ENCODE measurements at places on chromosomes 5 and 9. TPM values are rescaled to one million over a fixed set of nuclear protein-coding genes. Genes with fewer than 3 reads are reported as not detected.

- DNase-seq: no peak
Observed at GRCh38 chr5:13591621-13592020, 352.9 kb downstream of the DNAH5 start.

- DNase-seq: no peak
Observed at GRCh38 chr9:36023260-36024048, 13.3 kb upstream of the RECK start.

DNA sequence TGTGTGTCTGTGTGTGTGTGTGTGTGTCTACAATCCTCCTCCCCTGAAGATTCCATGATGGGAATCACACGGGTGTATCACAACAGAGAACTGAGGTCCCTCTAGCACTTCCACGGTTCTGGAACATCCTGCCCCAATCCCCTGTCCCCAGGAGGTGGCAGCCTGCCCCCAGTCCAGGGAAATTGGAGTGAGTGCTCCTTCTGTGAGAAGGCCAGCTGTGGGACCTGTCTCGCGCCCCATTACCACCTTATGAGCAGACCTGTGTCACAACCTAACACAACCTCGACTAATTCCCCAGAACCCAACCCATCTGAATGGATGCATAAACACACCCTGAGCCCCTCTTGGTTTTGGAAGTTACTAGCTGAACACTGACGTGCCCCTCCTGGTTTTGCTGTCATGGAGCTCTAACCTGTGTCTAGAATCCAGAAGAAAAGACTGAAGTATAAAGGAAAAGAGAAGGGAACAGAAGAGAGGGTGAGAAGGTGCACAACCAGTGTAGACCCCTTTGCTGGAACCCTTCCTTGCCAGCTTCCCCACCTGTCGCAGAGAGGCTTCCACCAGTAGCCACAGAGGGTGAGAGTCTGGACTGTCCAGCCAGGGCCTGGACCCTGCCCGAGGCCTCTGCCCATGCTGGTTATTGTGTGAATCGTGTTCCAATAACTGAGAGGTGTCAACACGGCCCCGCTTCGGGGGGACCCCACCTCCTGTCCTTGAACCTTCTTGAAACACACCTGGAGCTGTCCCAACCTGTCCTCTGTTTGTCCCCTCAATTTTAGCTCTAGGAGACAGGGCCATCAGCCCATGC lies 3.4 kb downstream of the BTNL9 start:
- DNase-seq: no peak

DNA sequence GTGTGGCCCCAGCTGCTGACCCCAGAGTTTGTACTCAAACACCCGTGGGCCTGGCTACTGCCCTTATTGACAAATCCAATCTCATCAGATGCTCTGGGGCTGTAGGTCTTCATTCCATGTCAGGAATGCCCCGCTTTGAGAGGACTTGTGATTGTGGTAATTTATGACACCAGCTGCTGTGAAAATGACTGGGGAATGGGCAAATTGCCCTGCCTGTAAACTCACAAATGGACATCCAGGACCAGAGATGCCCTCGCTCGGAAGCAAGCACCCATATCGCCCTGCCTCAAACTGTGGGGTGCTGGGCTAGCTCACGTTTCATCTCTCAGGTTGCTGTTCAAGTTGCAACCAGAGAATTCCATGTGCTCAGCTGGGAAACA lies 225.9 kb upstream of the MAP3K1 start:
- DNase-seq: no peak

GRCh38 chr9:69172895-69173294 lies 1.2 kb upstream of the TJP2 start:
- no peak for DNase-seq

- no peak for DNase-seq
Observed at GRCh38 chr9:30519166-30519565, 1865.3 kb upstream of the ACO1 start.

- DNase-seq: no peak
Observed at GRCh38 chr9:20065046-20065445, 276.2 kb upstream of the SLC24A2 start.

DNA sequence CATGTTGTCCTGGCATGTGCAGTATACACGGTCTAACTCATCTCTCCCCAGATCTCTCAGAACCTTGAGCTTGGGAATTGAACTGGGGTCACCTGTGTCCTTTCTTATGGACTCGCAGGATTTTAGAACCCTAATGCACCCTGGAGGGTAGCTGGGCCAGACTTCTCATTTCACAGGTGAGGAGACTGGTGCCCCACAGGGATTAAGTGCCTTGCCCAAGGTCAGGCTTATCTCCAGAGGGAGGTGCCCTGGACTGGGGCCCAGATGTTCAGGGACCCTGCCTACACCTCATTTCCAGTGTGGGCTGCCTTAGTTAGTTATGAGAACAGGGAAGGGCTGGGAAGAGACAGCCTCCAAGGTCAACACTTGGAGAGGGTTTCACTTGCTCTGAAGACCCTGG lies 4.0 kb upstream of the NUP214 start:
- no peak for DNase-seq

GRCh38 chr9:6024035-6024554 lies 8.7 kb upstream of the RANBP6 start:
- DNase-seq: no peak

GRCh38 chr9:117783828-117784227 lies 79.6 kb downstream of the TLR4 start:
- no peak for DNase-seq

GRCh38 chr9:117952581-117952980 lies 248.4 kb downstream of the TLR4 start:
- DNase-seq: no peak

GRCh38 chr5:128346038-128346437 lies 192.0 kb downstream of the FBN2 start:
- DNase-seq: no peak

DNA sequence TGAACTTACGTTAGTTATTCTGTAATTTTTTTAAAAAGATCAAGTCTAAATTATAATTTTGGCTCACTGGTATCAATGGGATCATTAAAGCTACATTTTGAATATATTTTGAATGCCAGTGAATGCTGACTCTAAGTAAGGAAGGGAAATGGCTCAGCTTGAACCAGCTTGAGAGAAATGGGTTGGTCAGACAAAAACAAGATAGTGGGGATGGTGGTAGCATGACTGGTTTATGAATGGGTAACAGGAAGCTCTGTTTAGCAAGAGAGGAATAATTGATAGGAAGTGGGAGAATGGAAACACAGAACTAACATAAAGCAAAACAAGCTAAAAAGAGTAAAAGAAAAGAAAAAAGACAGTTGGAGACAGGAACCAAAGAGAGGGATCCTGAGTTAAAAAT lies 220.2 kb downstream of the ADAMTS6 start:
- DNase-seq: no peak

DNA sequence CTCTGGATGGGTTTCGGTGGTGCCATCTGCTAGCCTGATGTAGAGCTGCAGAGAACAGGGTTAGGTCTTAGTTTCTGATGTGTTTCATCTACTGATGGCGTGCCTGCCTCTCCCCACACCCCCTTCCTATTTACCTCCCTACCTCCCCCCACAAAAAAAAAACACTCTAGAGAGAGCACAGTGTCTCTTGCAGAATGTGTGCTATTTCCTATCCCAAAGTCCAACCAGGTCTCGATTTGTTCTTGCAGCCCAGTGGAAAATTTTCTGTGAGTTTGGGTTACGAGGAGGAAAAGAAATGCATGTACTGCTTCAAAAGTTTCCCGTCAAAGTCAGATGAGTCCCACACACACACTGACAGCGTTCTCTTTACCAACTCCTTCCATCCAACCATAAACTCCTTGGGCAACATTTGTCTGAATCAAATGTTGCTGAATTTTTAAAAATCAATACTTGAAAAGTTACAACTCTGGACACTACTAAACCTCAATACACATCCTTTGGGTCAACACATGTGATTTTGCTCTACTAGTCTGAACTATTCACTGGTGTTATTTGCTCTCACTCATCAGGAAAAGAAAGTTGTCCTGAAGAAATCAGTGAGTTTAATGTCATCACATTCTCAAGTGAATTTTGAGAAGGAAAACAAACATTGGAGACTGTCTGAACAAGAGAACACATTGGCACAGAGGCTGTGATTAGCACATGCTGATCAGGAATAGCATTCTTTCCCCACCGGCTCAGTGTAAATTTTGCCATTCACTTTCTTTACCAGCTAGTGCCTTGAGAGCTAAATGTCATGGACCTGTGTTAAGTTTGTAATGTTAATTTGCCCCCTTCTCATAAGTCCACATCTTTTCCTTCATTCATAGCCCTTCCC lies 84.1 kb downstream of the MAMDC2 start:
- no peak for DNase-seq

- no peak for DNase-seq
Observed at GRCh38 chr5:148833122-148833521, 6.7 kb downstream of the ADRB2 start.

DNA sequence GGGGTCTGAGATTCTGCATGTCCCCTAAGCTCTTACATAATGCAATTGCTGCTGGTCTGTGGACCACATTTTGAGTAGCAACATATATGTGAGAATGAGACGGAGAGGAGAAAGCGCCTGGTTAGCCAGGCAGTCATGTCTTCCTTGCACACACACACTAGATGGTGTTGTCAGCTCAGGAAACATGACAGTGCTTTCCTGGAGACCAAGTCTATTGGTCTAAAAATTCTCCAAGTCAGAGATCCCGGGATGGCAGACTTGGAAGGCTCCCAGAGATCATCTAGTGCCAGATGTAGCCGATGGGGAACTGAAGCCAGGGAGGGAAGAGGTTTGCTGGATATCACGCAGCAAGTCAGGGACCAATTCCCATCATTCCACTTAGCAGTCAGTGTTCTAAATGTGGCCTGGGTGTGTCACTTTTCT lies 53.4 kb downstream of the GALNT12 start:
- peak; percentile 56 for DNase-seq

- no peak for DNase-seq
Observed at GRCh38 chr5:65356274-65356673, 125.4 kb downstream of the ADAMTS6 start.

DNA sequence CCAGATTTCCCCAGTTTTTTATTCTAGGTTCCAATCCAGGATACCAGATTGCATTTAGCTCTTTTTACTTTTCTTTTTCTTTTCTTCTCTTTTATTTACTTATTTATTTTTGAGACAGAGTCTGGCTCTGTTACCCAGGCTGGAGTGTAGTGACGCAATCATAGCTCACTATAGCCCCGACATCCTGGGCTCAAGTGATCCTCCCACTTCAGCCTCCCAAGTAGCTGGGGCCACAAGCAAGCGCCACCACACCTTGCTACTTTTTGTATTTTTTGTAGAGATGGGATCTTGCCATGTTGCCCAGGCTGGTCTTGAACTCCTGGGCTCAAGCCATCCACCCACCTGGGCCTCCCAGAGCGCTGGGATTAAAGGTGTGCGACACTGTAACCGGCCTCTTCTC lies 48.4 kb downstream of the GSN start:
- no peak for DNase-seq

GRCh38 chr9:3285365-3286161 lies 240.2 kb downstream of the RFX3 start:
- DNase-seq: peak; percentile 25

GRCh38 chr5:17359451-17360011 lies 138.5 kb upstream of the TAF11L2 start:
- no peak for DNase-seq

DNA sequence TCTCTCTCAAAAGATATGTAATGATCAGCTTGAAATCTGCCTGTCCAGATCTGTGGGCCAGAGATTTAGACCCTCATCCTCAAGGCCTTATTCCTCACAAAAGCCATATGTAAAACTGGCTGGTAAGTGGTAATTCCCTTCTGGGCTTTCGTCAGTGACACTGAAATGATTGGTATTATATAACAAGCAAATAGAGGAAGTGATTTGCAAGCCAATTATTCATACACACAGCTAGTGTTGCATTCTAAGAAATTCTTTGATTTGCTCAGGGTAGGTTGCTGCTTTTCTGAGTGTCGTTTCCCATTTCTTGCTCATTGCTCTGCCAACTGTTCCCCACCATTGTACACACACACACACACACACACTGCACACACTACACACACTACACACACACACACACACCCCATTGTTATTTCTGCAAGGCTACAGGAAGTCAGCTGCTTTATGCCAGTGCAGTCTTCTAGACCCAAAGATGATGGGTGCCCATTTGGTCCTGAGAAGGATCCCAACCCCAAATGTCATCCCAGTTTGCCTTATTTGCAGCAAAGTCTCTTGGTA lies 76.8 kb downstream of the PRLR start:
- DNase-seq: no peak

GRCh38 chr5:119486-120097 lies 27.6 kb downstream of the PLEKHG4B start:
- no peak for DNase-seq

DNA sequence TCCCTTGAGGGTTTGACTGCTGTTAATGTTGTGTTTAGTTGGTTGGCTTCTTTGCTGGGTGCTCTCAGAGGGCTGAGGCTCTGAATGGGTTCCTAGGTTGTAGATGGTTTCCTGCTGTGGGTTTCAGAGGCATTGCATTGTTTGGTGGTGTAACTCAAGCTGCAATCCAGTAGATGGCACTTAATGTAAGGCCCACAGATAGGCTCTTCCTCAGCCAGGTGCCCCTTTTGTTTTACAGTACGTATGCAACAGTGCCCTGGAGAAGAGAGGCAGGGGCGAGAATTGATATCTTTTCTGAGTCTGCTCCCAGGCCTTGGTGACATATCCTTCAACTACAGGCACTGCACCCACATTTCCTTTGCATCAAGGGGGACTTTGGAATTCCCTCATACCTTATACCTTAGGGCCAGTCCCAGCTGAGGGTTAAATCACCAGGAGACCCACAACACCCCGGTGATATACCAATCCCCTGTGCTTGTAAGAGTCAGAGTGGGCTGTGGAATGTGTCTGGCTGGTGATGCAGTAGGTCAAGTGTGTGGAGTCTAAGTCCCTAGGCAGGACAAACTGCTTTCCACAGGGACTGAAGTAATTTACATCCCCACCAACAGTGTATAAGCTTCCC lies 7.0 kb upstream of the UGT3A2 start:
- no peak for DNase-seq

DNA sequence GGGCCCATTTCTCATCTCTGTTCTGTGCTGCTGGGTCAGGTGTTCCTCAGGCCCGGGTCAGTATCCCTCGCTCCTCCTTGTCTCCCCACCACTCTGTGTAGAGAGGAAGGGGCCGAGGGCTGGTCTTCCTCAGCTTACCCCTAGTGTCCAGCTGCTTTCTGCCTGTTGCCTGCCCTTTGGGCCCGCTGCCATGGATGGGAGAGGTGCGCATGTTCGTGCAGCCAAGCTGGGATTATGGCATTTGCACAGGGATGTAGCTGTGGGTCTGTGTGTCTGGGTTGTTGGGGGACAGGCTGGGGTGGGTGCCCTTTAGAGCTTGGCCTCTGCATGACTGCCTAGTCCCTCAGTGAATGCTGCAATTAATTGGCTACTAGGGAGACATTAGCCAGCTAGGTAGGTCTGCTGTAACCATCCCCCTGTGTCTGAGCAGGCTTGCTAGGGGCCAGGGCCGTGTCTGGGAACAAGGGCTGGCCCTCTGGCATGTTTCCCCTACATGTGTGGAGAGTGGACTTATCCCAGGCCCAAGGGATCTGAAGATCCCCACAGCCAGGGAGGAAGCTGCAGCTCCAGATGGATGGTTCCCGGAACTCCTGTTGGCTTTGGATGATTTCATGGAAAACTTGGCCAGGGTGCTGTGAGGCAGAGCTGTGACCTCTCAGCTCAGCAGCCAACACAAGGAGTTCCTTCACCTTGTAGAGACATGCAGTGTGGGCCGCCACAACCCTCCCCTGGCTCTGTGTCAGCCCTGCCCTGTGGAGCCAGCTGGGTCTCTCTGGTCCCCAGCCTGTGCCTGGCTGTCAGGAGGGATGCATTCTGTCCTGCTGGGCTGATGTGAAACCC lies 161.9 kb downstream of the MACROH2A1 start:
- no peak for DNase-seq

Gene DNAH5
- 2.0 TPM for total RNA-seq

Gene QRFP
- total RNA-seq: not detected

Gene CDH12
- total RNA-seq: not detected

Gene ANXA1
- 682 TPM for total RNA-seq

Gene PDCD1LG2
- total RNA-seq: 20.4 TPM

Gene CD14
- total RNA-seq: not detected

Gene CDC20B
- 0.23 TPM for total RNA-seq

Gene RNF14
- total RNA-seq: 49.8 TPM
